NCI-H1105 treated with DMSO at 0.1 percent for 48 hours (cell line): ENCODE measurements at places on chromosomes 4 and X.
A peak's percentile ranks its signal among the peaks of the same experiment; 100 is the strongest.

- DNase-seq, result no peak
These were observed 528.2 kb upstream of the FAT1 start for GRCh38 chr4:187251896-187252295.

DNA sequence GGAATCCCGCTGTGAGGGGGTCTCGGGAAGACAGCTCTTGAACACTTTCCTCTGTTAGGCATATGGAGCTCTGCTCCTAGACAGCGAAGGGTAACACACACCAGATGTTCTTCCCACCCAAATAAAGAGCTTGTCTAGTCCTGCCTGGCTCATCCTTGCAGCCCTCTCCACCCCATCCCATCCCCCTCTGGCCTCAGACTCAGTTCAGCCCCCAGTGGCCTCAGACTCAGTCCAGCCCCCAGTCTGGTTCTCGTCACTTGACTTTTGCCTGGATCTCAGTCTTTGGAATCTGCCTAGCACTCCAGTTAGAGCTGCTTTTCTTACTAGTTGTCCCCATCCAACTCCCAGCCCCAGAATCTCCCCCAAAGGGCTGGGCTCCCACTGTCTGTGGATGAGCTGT lies 14.9 kb downstream of the RAB33A start:
- no peak for DNase-seq

DNA sequence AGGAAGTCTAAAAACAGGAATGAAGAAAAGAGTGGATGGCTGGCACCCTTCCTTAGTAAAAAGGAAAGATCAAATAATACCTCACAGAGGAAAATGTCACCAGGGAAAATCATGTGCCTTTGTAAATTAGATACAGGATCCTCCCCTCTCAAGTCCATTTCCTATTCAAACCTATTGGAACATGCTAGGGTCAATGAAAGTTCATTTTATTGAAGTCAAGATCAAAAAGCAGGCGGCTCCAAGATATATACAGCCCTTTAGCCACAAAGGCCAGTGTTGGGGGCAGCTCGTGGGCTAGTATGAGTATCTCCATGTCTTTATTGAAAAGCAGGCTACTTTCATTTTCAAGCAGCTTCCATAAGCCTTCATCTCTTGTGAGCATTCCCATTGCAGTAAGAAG lies 141.1 kb downstream of the QDPR start:
- DNase-seq, result no peak

DNA sequence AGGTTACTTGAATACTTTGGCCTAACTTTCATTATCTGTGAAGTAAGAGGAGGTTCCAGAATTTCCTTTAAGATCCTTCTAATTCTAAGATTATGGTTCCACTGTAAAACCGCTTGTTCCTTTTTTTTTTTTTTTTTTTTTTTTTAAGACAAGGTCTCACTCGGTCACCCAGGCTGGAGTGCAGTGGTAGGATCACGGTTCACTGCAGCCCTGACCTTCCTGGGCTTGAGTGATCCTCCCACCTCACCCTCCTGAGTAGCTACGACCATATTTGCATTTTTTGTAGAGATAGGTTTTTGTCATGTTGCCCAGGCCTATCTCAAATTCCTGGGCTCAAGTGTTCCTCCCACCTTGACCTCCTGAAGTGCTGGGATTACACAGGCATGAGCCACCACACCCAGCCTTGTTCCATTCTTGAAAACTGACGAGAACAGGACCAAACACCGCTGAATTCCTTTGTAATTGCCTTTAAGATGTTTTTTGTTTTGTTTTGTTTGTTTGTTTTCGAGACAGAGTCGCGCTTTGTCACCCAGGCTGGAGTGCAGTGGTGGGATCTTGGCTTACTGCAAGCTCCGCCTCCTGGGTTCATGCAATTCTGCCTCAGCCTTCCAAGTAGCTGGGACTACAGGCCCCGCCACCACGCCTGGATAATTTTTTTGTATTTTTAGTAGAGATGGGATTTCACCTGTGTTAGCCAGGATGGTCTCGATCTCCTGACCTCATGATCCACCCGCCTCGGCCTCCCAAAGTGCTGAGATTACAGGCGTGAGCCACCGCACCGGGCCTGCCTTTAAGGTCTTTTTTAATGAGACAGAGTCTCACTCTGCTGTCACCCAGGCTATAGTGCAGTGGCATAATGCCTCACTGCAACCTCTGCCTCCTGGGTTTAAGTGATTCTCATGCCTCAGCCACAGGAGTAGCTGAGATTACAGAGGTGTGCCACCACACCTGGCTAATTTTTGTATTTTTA lies 6.8 kb downstream of the PDS5A start:
- no peak for DNase-seq

DNA sequence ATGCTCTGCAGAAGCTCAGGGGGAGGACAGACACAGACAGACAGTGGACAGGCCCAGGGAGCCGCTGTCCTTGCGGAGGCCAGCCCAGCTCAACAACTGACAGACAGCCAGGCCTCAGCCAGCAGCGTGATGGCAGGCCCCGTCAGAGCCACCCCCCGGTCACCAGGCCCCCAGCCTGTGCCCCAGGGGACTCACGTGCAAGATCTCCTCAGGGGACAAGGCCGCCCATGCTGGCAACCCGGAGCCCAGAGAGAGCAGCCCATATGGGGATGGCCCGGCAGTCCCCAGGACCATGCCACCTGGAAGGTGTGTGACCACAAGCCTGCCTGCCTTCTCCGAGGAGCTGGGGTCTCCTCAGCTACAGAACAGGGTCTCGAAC lies 28.0 kb upstream of the MXD4 start:
- no peak for DNase-seq

DNA sequence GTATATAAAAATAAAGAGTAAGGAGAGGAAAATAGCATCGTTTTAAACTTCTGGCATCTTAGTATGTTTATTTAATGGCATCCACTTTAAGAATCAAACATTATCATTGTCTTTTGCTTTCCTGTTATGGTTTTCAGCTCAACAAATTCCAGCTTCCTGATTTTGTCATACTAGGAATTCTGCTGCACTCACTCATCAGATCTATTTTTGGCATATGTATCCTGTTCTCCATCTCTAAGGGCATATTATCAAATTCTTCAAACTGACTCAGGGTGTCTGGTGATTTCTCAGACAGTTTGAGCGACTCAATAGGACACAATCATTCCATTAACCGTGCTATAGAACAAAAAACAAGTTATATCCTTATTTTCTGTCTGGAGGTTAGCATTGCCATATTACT lies 248.5 kb upstream of the DIAPH2 start:
- no peak for DNase-seq

DNA sequence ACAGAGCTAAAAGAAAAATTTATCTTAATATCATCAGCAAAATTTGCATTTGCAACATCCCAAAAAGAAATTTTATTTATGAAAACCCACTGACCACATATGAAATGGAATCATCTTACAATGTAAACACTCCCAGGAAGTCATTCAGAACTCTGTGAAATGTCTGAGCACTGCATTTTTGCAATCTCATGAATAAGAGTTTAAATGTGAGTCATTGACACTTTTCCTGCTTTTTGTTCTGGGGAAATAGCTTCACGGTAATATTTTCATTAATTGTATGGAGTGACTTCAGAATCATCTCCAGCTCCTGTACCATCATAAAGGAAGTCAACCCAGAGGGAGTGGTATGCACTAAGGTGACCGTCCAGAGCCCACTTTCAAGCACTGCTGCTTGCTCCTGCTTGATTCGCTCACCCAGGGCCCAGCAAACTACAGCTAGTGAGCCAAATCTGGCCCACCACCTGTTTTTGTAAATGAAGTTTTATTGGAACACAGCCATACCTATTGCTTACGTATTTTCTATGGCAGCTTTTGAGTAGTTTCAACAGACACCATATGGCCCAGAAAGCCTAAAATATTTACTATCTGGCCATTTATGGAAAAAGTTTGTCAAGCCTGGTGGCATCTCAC lies 17.2 kb downstream of the EDNRA start:
- DNase-seq, result no peak

GRCh38 chr4:75065909-75066308 lies 133.0 kb downstream of the PARM1 start:
- peak; percentile 20 for DNase-seq

DNA sequence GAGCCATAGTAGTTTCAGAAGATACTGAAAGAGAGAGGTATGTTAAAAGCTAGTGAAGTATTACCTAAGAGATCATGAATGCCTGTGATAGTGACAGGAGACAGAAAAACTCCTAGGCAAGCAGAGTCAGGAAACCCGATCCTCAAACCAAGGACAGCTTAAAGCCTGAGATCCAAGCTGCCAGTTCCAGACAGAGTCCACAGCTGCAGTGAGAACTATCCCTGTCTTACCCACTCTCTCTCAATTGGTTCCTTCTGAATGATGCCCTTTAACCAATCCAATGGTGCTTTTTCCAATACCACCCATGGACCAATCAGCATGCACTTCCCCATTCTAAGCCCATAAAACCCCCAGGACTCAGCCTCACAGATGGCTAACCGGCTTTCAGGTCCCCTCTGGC lies 90.4 kb upstream of the PCDH10 start:
- no peak for DNase-seq

DNA sequence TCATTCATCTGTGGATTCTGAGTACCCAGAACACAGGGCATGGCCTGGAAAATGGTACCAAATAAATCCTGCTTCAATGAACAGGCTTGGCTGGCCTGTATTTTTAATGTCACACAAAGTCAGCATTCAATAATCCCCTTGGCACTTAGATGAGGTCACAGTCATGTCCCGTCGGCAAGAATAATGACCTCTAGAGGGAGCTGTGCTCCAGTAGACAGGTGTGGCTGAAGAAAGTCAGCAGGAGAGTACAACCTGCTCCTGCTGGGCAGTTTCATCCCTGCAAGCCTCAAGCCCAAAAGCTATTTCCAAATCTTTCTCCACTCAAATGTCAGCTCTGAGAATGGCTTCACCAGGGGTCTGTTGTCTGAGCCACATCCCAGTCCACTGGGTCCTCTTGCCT lies 404.0 kb upstream of the F9 start:
- no peak for DNase-seq

GRCh38 chr4:164989471-164989870 lies 12.0 kb upstream of the TRIM61 start:
- DNase-seq, result no peak

DNA sequence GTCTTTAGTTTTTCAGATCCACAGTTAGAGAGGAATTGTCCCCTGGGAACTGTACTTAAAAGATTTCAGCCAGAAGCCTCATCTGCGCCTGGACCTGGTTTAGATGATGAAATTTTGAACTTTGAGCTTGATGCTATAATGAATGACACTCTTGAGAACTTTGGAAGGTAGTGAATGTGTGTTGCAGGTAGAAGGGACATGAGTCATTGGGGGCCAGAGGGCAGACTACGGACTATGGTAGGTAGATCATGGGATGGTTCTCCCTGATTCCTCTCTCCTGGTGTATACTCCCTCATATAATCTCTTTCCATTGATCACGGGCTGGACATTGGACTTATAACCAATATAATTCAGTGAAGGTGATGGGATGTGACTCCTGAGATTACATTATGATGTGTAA lies 38.9 kb upstream of the GLRA3 start:
- no peak for DNase-seq

GRCh38 chr4:137601934-137602333 lies 69.6 kb upstream of the PCDH18 start:
- DNase-seq, result no peak

DNA sequence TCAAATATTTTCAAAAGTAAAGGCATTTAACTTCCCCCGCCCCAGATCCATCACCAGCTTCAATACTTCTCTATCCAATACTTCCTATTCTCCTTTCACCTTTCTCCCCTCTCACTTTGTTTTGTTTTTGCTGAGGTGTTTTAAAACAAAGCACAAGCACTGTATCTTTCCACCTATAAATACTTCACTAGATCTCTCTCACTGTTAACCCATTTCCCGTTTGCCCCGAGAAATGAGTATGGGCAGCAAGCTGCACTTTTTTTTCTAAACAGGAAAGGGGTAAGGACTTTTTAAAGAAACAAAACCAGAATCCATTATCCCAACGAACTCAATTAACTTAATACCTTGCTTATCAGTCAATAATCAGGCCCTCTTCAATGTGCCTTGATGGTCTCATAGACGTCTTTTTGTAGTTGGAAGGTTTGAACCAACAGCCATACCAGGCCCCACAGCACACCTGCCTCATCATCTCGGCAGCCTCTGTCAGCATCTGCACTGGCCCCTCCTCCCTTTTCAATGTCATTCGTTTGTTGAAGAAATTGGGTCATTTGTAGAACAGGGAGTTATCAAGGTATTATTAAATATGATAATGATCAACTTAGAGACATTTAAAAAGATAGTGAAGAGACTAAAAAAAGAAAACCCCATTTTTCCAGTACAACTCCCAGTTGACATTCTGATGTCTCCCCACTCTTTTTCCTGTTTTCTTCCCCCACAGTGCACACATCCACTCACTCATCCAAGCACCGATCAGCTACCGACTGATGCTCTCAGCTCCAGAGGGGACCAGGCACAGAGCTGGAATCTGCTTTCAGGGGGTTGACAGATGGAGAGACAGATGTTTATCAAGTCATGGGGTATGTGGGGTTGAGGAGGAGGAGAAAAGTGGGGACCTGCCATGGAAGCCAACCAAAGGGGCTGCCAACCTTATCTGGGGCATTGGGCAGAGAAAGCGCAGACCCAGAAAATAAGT lies 25.8 kb downstream of the CRMP1 start:
- DNase-seq, result no peak

GRCh38 chr4:147782087-147782781 lies 50.3 kb downstream of the ARHGAP10 start:
- DNase-seq, result no peak

GRCh38 chr4:51998837-51999236 lies 21.3 kb downstream of the LRRC66 start:
- DNase-seq, result no peak

DNA sequence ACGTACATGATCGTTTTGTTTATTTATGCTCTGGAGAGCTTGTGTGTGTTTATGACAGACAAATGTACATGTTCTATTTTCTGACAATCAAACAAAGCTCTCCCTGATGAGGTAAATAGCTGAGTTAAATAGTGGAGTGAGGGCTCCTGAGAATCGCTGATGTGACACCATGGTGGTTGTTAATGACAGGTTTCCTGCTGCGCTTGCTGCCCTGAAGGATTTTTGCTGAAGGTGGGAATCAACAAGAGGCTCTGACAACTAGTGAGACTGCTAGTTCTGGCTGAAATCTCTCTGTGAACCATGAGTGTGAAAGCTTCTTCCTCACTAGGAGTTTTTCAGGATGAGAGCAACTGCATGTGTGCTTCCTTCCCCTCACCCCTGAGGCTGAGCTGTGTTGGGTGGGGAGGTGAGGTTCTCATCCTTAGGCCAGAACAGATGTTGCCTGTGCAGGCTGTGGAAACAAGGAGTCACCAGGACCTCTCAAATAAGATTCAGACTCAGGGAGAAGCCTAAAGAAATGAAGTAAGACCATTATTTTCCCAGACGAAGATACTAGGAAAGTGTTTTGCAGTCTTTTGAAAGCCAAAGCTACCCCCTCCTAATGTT lies 173.4 kb upstream of the JADE1 start:
- DNase-seq, result peak; percentile 63

GRCh38 chr4:121189326-121190215 lies 25.4 kb upstream of the TNIP3 start:
- no peak for DNase-seq

GRCh38 chrX:138411048-138411447 lies 300.5 kb downstream of the FGF13 start:
- DNase-seq, result no peak

GRCh38 chr4:140095694-140096482 lies 58.1 kb downstream of the MAML3 start:
- DNase-seq, result no peak

- no peak for DNase-seq
These were observed 38.0 kb upstream of the LNX1 start for GRCh38 chr4:53629296-53629695.

GRCh38 chrX:66638591-66639500 lies at the start of gene EDA2R:
Gene EDA2R, minus strand, starts transcription at chrX:66639078. Its CDS starts 23,058 bp downstream, at chrX:66616020.
- DNase-seq, result no peak
